T-helper 9 cell (primary cell): ENCODE measurements at places on chromosomes 5 and 9.
A peak's percentile ranks its signal among the peaks of the same experiment; 100 is the strongest.

DNA sequence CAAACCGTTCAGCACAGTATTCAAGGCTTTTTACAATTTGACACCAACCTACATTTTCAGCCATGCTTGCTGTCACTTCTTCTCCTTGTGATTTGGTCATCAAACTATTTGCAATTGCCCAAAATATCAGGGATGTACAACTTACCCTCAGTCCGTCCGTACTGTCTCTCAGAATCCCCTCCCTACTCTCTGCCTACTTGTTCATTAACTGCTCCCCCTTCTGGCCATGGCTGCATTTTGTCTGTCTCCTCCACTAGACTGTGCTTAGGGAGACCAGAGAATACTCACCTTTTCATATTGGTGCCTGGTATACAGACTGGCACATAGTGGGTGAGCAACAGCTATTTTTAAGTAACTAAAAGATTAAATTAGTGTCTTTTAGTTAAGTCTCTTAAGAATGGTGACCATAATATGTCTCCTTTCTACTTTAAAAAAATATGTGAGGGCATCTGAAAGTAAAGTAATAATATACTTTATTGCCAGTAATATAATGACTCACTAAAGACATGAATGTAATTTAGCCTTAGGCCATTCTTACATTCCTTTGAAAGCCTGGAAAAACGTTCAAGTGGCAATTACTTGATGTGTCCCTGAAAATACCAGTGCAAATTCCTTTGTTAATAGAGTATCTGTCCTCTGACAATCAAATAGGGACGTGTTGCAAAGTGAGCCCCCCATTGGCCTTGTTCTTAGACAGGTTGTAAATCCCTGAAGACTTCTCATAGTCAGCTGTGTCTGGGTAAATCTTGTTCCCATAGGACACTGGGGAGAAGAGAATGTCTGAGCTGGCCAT, 27.8 kb downstream of the PRLR start:
- peak; percentile 6 for DNase-seq

DNA sequence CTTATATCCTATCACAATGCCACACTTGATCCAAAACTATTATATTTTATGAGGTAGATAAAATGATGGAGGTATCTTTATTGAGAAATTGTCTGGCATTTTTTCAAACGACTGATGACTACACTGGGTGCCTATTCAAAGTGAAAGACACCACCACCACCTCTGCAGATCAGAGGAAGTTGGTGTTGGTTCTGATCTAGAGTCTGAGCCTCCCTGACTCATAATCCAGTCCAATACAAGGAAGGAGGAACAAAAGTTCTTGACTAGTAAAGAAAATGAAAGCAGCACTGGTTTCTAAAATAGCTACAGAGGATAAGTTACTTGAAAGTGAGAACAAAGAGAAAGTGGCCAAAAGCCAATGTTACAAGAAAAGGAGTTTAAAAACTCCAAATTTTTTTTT, 139.9 kb downstream of the RFX3 start:
- DNase-seq, result no peak

DNA sequence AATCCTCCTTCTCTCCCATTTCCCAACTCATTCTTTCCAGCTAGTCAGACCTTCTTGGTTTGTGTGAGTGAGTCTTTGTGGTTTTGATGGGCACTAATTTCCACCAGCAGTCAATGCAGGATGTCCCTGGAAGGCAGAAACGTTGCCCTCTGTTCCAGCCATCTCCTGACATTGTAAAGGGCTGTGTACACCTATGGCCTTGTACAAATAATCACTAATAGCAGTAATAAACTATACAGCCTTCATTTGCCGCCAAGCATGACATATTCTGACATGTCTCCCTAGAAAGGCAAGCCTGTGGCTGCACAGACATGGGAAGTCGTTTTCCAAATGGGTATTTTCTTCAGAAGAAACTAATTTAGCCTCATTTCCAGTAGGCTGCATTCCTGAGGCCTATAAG, 18.4 kb upstream of the DENND1A start:
- DNase-seq, result no peak

- no peak for DNase-seq
These were observed 865.0 kb downstream of the PTPRD start for GRCh38 chr9:9747787-9748186.

- no peak for DNase-seq
These were observed 381.6 kb upstream of the C9orf72 start for GRCh38 chr9:27954858-27955257.

DNA sequence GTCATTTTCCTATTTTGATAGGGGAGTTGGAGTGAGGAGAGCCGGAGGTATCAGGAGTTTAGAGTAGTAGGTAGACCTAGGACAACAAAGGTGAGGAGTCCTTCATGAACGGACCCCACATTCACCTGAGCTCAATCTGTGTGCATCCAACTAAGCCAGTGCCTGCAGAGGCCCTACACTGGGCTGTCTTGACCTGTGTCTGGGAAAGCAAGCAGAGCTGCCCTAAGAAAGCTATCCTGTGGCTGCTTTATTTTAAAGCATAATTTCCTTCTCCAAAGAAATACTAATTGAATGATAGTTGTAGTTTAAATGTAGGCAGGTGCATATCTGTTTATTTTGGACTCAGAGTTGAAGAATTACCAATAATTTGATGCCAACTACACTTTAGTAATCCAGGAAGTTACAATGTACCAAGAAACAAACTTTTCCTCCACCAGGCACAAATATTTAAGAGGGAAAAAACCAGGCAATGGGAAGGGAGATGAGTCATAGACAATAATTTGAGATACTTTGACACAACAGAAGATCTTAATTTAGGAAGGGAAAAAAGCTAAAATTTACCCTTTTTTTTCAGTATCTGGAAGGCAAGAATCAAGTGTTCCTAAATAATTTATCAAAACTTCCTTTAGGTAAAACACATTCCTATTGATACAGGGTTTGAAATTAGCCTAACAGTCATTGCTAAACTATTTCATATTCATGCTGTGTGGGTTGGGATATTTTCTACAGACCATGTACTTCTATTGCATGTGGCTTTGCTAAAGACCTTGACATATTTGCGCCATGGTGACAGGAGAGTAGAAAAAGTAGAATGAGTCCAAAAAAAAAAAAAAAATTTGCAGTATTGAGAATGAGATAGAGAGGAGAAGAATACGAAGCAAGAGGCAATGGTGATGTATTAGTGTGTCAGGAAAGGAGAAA, 376.6 kb upstream of the TUSC1 start:
- DNase-seq, result no peak

GRCh38 chr9:27426511-27427271, 97.4 kb upstream of the IFNK start:
- no peak for DNase-seq

GRCh38 chr9:89813482-89813881, 208.7 kb downstream of the GADD45G start:
- DNase-seq, result no peak
